GOT3 (cell line): ENCODE measurements at places on chromosomes 16 and 17.
A peak's percentile ranks its signal among the peaks of the same experiment; 100 is the strongest.

DNA sequence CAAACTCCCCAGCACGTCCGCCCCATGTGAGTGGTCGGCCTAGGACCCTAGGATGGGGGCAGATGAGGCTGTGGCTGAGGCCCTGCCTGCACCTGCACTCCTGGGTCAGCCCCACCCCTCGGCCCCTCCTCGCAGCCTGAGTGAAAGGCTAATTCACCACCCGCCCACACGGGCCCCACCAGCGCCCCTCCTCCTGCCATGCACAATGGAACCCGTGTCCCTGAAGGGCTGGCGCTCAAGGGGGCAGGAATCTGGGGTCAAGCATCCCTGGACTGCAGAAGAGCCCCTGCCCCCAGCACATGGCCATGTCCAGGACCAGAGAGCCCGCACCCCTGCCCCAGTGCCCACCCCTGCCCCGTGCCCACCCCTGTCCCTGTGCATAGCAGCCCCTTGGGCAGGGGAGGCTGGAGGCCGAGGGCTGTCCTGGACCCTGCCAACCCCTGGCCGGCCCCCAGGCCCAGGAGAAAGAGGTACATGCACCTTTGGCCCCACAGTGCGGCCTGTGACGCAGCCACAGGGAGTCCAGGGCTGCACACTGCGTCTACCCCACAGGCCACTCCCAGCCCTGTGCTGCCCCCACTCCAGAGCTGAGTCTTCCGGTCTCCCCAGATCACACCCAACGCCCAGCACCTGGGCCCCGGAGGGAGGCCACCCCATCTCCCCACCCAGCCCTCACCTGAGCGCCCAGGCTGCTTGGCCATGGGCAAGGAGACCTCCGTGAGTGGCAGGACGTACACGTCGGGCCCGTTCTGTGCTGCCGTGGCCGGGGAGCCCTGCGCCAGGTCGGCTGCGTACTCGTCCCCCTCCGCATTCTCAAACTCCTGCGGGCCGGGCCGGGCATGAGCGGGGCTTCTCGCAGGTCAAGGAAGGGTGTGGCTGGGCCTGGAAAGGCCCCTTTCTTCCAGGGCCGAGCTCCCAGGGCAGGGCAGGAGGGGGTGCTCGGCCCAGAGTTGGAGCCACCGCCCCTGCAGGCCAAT lies 34.6 kb upstream of the PVALEF start:
- DNase-seq: no peak

- no peak for DNase-seq
Measured at GRCh38 chr17:50352072-50352692, 6.3 kb downstream of the XYLT2 start.

DNA sequence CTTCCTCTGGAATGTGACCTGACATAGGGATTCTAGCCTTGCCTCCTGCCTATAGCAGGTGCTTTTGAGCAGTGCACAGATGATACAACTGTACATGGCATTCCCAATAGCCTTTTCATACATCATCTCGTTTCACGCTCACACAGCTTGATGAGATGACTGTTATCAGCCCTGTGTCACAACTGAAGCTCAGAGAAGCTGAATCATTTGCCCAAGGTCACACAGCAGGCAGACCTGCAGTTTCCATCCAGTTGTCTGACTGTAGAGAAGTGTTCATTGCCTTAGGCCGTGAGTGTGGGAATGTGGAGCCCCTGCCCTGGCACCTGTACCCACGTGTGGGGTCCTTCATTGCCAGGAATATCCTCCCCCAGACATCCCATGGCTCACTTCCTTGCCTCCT lies 20.1 kb downstream of the WFDC1 start:
- DNase-seq: no peak

DNA sequence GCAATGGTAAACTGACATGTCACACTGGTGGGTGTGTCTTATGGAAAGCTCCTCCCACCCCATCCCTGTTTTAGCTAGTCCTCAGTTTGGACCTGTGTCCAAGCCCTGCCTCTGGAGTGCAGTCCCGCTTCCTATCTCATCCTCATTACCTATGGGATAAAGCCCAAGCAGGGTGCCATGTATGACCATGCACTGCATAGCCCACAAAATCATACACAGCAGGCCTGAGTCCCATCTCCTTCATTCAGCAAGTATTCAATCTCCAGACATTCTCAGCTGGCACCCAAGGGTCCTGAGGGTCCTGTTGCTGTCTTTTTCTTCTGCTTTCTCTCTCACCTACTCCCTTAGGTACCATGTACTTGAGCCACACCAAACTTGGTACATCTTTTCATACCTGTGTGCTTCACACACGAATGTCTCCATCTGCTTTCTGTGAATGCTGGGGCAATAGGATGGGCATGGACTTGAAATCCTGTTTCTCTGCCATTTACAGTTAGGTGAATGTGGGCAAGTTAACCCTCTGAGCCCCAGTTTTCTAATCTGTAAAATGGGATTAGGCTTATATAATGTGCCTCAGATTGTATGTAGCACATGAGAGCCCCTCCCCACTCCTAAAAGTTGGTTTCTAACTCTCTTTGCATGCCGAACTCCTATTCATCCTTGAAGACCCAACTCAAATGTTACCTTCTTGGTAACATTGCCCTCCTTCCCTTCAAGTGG lies 28.5 kb downstream of the TNS4 start:
- no peak for DNase-seq

DNA sequence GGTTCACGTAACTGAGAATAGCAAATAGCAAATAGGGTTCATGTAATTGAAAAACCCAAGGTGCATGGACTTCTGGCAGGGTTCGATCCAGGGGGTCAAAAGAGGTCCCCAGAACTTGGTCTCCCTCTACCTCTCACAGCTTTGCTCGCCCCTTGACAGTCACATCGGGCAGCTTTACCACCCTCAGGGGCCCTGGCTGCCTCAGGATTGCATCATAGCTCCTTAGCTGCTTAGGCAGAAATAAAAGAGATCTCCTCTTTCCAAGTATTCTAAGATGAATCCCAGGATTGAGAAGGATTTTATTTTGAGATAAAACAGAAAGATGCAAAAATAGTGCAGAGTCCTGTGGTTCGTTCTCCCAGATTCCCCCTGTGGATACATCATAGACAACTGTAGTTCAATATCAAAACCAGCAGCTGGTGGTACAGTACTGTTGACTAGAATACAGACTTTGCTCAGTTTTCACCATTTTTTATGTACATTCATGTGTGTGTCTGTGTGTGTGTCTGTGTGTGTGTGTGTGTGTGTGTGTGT lies 12.8 kb downstream of the ADGRG3 start:
- no peak for DNase-seq

DNA sequence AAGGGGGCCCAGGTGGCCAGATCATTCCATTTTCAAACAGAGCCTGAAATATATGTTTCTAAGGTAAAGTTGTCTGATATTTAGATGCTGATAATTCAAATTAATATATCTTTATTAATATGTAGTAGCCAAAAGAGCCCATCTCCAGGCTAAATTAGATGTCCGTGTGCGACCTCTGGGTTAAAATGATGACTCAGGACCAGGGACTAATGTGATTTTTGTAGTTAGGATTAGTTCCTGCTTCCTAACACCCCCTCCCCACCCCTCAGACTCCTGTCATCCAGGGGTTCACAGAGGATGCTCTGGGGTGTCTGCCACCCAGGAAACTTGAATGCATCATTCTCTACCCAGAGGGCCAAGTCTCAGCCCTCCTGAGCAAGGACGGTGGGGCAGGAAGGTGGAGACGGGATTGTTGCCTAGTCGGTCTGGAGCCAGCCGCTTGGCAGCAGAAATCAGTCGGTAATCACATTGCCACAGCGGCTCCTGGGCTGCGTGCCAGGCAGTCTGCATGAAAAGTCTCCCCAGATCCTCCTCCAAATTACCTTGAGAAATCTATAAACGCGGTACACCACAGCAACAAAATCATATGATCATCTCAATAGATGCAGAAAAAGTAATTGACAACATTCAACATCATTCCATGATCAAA lies 29.8 kb downstream of the CNGB1 start:
- DNase-seq: no peak

DNA sequence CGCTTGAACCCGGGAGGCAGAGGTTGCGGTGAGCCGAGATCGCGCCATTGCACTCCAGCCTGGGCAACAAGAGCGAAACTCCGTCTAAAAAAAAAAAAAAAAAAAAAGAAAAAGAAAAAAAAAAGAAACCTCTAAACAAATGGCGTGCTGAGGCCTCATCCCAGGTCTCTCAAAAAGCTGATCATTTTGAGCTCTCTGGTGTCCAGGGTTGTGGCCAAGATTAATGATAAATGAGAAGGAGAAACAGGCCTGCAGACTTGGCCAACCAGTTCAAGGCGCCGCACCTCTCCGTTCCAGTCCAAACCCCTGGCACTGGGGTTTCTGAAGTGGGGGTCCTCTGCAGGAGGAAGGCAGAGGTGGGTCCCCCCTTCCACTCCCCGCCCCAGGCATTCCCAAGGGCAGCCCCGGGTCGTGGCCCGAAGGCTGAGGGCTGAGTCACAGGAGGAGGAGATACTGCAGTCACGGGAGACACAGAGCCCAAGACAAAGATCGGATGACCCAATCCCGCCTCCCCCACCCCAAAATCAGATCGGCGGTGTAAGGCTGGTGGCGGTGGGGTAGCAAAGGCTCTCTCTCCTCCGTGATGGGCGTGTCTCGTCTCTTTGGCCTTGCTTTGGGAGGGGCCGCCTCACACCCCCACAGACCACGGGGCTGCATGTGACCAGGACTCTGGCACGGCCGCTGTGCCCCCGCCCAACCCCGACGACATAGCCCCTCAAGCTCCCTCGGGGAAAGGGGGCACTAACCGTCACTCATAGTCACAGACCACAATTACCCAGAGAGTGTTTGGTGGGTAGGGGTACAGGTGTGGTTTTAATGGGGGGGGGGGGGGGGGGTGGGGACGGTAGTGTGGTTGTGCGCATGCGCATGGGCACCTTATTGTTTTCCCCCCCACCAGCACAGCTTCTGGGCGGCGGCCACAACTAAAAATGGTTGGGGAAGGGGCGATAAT lies 1.1 kb downstream of the VAT1 start:
- peak; percentile 64 for DNase-seq

- DNase-seq: no peak
Measured at GRCh38 chr17:1169221-1169928, 10.4 kb downstream of the ABR start.

- no peak for DNase-seq
Measured at GRCh38 chr16:84692451-84693214, 7.2 kb upstream of the USP10 start.

DNA sequence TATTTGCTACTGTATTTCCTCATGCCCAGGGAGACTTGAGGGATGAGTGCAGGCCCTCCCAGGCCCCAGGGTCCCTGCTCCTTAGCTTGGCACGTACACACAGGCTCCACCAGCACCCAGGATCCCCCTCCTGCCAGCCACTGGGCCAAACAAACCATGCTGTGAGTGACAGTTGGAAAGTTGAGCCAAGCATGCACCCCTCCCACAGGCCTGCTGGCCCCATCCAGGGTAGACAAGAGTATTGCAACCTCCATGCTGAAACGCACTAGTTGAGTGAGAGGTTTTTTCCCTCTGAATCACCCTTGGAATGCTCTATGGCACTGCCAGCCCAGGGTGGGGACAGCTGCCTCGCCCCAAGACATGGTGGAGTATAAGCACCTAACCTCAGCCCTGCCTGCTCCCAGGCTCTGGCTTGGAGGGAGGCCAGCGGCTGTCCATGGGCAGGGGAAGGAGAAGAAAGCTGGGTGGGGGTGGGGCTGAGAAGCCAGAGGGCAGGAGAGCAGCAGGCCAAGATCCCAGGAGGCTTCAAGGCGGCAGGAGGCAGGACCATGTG lies 49.6 kb downstream of the PITPNM3 start:
- DNase-seq: no peak

- no peak for DNase-seq
Measured at GRCh38 chr17:9095390-9095789, 74.1 kb downstream of the NTN1 start.

GRCh38 chr16:25501530-25502255 lies 190.1 kb upstream of the HS3ST4 start:
- DNase-seq: no peak

GRCh38 chr17:29299031-29299430 lies 5.1 kb upstream of the NUFIP2 start:
- no peak for DNase-seq

DNA sequence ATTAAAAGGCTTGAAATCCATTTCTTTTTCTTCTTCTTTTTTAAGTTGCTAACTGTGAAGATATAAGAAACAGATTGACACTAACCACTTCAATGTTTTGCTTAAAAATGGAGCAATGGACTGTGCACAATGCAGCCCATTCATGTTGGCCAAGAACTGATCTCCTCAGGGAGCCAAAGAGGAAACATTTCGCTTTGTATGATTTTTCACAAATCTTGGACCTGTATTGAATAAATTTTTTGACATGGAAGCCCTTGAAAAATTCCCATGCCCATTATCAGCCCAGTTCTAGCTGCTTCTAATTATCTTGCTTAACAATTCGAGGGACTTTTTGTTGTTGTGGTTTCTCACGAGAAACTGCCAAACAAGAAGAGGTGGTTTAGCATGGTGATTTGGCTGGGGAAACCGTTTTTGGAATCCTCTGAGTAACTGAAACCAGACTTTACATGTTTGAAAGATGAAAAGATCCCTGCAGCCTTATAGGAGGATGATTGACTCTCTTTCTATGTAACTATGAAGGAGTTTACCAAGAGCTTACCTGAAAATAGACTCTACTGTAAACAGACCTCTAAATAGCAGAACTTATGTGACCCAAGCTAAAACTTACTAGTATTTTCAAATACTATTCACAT lies 1389.4 kb upstream of the GOT2 start:
- DNase-seq: no peak

- DNase-seq: no peak
Measured at GRCh38 chr17:42072323-42073187, 22.2 kb upstream of the C17orf113 start.

DNA sequence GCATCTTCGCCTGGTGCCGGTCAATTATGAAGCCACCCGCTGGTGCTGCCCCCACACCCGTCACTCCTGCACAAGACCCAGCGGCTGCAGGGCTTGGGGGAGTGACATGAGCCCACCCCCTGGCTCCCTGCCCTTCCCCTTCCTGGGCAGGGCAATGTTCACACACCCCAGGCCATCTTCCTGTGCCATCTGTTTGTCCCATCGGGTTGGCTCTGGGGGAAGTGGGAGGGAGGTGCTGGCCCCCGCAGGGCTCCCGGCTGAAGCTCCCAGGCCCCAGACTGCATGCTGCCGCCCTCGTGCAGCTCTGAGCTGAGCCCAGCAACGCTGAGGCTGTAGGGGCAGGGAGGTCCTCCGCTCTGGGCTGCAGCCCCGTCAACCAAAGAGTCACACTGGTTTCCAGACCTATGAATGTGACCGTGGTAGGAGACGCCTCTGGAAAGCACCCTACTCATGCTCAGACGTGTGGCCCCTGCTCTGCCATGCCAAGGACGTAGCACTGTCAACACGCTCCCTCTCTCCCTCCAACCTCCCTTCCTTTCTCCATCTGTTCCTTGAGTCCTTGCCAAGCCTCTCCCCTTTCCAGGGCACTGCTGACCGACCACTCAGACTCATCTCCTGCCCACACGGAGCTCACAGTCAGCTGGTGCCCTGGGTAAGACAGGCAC lies 140.4 kb downstream of the ENGASE start:
- no peak for DNase-seq

DNA sequence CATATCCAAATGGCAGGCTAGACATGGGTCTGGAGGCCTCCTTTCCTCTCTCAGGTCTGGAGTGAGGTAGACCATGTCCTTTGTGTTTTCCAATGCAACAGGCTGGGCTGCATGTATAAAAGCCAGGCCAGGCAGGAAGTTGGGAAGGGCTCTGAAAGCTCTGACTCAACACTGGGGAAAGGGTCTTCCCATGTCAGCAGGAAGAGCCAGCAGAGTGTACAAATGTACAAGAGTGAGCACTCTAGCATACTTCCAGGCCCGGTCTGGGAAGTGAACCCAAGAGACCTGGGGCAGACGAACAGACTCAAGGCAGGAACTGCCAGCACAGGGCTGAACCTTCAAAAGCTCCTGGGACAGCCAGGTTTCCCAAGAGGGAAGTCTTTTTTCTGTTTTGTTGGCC lies 7.0 kb downstream of the ATPAF2 start:
- DNase-seq: no peak

- DNase-seq: no peak
Measured at GRCh38 chr16:1823821-1824220, 2.8 kb downstream of the HAGH start.
